ENCODE measurements at places on chromosomes 16 and 17.
A peak's percentile ranks its signal among the peaks of the same experiment; 100 is the strongest.

GRCh38 chr16:63904930-63905329 lies 1216.9 kb downstream of the CDH11 start:
- no peaks in the 10 kb centered on the region for H3K27me3 ChIP-seq
- no peaks in the 10 kb centered on the region for H3K36me3 ChIP-seq
- no peak for DNase-seq
- no peak overlapping the region for H3K27ac ChIP-seq

- H3K27me3 ChIP-seq: no peaks in the 10 kb centered on the region
- H3K36me3 ChIP-seq: no peaks in the 10 kb centered on the region
- no peak for DNase-seq
- H3K4me3 ChIP-seq: no peak overlapping the region
These were observed 3.2 kb downstream of the GAS7 start for GRCh38 chr17:10195090-10195805.

DNA sequence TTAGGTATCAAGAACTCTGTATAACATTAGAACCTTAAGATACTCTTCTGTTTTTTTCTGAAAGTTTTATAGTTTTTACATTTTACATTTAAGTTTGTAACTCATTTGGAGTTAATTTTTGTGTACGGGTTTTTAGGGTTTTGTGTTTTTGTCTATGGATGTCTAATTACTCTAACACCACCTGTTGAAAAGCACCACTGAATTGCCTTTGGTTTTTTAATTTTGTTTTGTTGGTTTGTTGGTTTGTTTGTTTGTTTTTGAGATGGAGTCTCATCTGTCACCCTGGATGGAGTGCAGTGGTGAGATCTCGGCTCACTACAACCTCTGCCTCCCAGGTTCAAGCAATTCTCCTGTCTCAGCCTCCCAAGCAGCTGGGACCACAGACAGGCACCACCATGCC lies 29.8 kb upstream of the ZNF629 start:
- DNase-seq: no peak
- H3K27me3 ChIP-seq: no peaks in the 10 kb centered on the region
- H3K4me3 ChIP-seq: no peak overlapping the region
- H3K36me3 ChIP-seq: no peaks in the 10 kb centered on the region

DNA sequence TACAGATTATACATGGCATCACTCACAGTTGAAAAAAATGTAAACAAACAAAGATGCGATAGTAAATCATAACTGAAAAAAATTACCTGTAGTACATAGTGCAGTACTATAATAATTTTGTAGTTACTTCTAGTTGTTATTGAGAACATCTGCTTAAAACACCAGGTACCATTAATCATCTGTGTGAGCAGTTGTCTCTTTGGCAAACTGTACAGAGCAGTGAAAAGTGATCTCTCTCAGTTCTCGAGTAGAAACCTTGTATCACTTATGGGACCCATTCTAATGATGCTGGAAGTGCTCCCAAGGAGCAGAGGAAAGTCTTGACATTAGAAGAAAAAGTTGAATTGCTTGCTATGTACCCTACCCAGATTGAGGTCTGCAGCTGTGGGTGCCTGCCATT lies 8.9 kb upstream of the TENT4B start:
- no peak for DNase-seq
- no peaks in the 10 kb centered on the region for H3K4me1 ChIP-seq

- peaks cover 48% of the 10 kb centered on the region for H3K4me1 ChIP-seq
These were observed 6.7 kb upstream of the TBKBP1 start for GRCh38 chr17:47687328-47687690.

- H3K4me1 ChIP-seq: no peaks in the 10 kb centered on the region
- no peak for DNase-seq
- H3K36me3 ChIP-seq: no peaks in the 10 kb centered on the region
- no peak overlapping the region for H3K4me3 ChIP-seq
- no peak overlapping the region for H3K27ac ChIP-seq
- H3K27me3 ChIP-seq: peaks cover 11% of the 10 kb centered on the region
These were observed 58.2 kb downstream of the PLCG2 start for GRCh38 chr16:81837312-81837751.

- no peak overlapping the region for H3K4me3 ChIP-seq
- H3K4me1 ChIP-seq: no peaks in the 10 kb centered on the region
- no peaks in the 10 kb centered on the region for H3K36me3 ChIP-seq
- H3K27me3 ChIP-seq: no peaks in the 10 kb centered on the region
These were observed 679.8 kb upstream of the KIF2B start for GRCh38 chr17:53142890-53143289.

DNA sequence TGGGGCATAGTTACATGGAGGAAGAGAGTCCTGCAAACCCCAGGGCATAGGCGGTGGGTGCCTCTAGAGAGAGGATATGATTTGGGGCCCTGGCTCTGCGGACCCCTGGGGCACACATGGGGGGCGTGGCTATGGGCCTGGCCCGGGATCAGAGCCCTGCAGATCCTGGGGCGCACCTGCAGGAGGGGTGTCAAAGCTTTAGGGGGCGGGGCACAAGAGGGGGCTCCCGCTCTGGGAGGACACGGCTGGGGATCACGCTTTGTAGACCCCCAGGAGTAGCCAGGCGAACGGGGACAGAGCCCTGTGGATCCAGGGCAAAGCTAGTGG lies 497 bp downstream of the BCL7C start:
- peak overlapping the region; percentile 96 for H3K27ac ChIP-seq
- H3K27me3 ChIP-seq: no peaks in the 10 kb centered on the region
- peaks cover 15% of the 10 kb centered on the region for H3K36me3 ChIP-seq
- H3K4me1 ChIP-seq: peaks cover 26% of the 10 kb centered on the region
- no peak for DNase-seq

GRCh38 chr17:6572972-6573370 lies 16.6 kb upstream of the PITPNM3 start:
- peaks cover 21% of the 10 kb centered on the region for H3K4me1 ChIP-seq
- H3K27ac ChIP-seq: no peak overlapping the region
- no peaks in the 10 kb centered on the region for H3K36me3 ChIP-seq
- H3K4me3 ChIP-seq: no peak overlapping the region
- DNase-seq: no peak

DNA sequence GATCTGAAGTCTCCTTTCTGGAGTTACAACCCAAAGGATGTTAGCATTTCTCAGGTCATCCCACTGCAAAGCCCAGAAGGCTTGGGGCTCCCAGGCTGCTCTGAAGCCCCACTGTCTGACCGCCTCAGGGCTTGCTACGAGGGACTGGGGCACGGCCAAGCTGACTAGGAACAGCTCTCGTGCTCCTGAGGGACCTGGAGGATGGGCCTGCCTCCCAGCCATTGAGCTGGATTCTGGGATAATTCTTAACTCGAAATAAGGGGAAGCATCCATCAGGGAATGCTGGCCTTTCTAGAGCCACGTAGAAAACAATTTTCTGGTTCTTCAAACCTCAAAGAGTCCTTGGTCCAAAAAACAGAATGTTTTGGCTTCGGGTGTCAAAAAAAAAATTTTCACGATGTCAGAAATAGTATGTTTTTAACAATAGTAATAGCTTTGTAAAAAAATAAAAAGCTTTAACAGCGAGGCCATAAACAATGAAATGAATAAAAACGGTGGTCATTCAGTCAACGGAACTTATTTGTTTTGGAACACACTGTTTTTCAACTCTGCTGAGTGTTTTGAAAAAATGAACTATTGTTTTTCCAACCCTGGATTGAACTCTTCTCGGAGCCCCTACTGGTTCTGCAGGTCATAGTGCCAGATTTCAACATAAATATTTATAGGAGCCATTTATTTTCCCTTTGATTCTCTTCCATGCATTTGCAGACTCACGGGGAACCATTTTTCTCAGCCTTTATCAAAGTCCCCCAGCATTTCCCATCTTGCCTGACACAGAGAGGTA lies 16.4 kb upstream of the HERPUD1 start:
- 0 out of 2 replicates have a peak, but pooled peaks cover 7% of the 10 kb centered on the region for H3K27me3 ChIP-seq
- H3K4me1 ChIP-seq: peaks cover 34% of the 10 kb centered on the region
- H3K36me3 ChIP-seq: no peaks in the 10 kb centered on the region
- no peak overlapping the region for H3K27ac ChIP-seq
- DNase-seq: no peak
- no peak overlapping the region for H3K4me3 ChIP-seq

- no peak for DNase-seq
- no peaks in the 10 kb centered on the region for H3K27me3 ChIP-seq
- no peaks in the 10 kb centered on the region for H3K36me3 ChIP-seq
- H3K4me3 ChIP-seq: no peak overlapping the region
These were observed 3.1 kb upstream of the TEX19 start for GRCh38 chr17:82355770-82356427.

DNA sequence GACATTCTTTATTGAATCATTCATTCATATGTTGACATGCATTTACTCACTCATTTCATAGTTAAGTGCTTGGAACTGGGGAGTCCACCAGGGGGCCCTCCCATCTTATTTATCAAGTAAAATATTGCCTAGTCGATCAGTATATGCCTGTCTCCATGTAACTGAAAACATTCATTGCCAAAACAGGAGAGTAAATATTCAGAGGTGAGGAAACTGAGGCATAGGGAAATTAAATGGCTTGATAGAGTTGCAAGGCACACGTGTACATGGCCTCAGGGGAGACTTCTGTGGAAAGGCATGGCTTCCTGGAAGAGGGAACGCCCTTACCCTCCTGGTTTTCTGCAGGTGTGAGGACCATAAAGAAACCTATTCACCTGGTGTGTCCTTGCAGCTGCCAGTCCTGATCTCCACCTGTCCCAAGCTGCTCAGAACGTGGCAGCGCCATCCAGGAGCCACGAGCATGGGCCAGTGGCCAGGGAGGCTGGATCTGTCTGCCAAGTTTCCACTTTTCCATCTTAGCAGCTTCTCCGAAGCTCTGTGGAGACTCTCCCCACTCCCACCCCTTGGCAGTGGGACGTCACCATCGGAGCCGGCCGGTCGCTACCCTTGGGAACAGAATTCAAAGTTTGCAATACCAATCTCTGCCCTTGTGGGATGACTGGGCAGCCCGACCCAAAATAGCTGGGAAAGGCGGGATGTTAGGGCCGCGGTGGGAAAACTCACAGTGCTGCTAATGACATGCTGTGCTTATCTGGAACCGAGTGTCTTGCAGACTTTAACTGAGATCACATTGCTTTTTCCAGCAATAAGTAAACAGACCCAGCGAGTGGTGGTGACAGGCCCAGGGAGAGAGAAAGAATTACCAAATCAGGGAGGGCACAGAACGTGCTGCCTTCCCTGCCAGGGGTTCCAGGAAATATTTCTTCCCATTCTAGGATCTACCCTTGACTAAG lies 4.1 kb upstream of the C1QTNF1 start:
- no peaks in the 10 kb centered on the region for H3K36me3 ChIP-seq
- peaks cover 14% of the 10 kb centered on the region for H3K4me1 ChIP-seq
- no peak overlapping the region for H3K4me3 ChIP-seq

DNA sequence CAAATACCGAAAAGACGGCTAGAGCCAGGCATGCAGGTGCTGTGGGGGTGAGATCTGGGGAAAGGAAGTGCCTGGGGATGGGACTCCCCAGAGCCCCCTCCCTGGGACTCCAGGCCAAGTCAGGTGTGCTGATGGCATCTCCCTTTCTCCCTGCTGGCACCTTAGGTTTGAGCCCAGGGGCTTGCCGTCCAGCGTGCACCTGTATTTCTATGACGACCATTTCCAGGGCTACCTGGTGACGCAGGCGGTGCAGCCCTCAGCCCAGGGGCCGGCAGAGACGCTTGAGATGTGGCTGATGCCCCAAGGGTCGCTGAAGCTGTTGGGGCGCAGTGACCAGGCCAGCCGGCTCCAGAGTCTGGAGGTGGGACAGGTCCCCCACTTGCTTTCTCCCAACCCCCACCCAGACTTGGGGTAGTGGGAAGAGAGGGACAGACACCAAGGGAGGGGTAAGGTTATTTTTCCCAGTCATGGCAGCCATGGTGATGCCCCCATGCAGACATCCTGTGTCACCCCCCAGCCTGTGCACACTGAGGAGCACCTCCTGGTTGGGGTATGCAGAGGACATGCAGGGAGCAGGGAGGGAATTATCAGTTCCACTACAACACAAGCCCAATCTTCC lies 11.1 kb downstream of the XYLT2 start:
- H3K27me3 ChIP-seq: no peaks in the 10 kb centered on the region
- DNase-seq: no peak
- H3K4me1 ChIP-seq: no peaks in the 10 kb centered on the region
- no peak overlapping the region for H3K4me3 ChIP-seq

- no peaks in the 10 kb centered on the region for H3K4me1 ChIP-seq
- H3K36me3 ChIP-seq: no peaks in the 10 kb centered on the region
- no peak overlapping the region for H3K4me3 ChIP-seq
- DNase-seq: no peak
- no peak overlapping the region for H3K27ac ChIP-seq
These were observed 20.4 kb upstream of the DHRS7B start for GRCh38 chr17:21106316-21106715.

DNA sequence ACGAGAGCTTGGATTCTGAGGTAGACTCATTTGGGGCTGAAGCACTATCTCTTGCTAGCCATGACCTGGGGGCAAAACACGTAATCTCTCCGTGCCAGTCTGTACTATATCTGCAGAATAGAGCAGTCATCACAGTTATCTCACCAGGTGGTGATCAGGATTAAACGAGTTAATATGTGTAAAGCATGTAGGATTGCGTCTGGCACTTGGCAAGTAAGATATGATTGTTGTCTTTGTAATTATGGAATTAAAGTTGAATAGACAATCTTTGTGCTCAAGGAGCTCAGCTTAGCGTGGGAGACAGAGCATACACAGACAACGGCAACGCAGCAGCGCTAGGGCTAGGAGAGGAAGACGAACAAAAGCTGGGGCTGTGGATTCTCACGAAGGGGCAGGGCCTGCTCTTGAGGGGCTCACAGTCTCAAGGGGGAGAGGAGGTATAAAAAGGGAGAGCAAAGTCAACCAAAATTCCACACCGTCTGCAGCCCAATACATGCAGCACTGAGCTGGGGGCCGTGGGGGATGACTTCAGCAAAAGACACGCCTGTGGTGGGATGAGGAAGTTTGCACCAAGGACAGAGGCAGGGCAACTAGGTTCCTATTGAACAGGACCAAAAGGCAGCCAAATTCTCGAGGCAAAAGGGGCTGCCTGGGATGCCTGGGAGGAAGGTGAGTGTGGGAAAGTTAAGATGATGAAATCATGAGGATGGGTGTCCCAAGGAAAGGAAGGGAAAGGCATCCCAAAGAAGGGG lies 68.6 kb downstream of the SDK2 start:
- no peaks in the 10 kb centered on the region for H3K4me1 ChIP-seq
- H3K27me3 ChIP-seq: no peaks in the 10 kb centered on the region
- no peak overlapping the region for H3K4me3 ChIP-seq

GRCh38 chr17:30021708-30022317 lies 80.4 kb downstream of the EFCAB5 start:
- no peak overlapping the region for H3K27ac ChIP-seq
- DNase-seq: peak; percentile 76
- H3K36me3 ChIP-seq: no peaks in the 10 kb centered on the region
- no peaks in the 10 kb centered on the region for H3K27me3 ChIP-seq
- 0 out of 2 replicates have a peak overlapping the region, but pooled peaks have one; percentile 24 for H3K4me3 ChIP-seq
- H3K4me1 ChIP-seq: no peaks in the 10 kb centered on the region

DNA sequence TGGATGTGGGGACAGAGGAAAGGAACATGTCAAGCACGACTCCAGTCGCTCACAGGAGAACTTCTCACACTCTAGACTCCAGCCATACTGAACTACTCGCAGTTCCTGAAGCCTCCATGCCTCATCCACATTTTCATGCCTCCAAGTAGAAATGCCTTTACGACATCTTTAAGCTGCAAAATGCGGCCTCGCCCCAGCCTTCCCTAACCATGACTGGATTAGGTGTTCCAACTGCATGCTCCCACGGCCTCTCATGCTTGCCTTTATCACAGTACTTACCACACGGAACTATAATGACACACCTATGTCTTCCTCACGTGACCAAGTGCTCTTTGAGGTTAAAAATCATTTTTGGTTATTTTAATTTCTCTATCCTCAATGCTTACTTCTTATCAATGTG lies 23.9 kb downstream of the SMG6 start:
- no peak overlapping the region for H3K4me3 ChIP-seq
- H3K36me3 ChIP-seq: peaks cover 41% of the 10 kb centered on the region
- peaks cover 3% of the 10 kb centered on the region for H3K4me1 ChIP-seq
- DNase-seq: no peak
- H3K27me3 ChIP-seq: no peaks in the 10 kb centered on the region

All from GM23248 (cell line).